ENCODE measurements at places on chromosomes 12 and 14.

DNA sequence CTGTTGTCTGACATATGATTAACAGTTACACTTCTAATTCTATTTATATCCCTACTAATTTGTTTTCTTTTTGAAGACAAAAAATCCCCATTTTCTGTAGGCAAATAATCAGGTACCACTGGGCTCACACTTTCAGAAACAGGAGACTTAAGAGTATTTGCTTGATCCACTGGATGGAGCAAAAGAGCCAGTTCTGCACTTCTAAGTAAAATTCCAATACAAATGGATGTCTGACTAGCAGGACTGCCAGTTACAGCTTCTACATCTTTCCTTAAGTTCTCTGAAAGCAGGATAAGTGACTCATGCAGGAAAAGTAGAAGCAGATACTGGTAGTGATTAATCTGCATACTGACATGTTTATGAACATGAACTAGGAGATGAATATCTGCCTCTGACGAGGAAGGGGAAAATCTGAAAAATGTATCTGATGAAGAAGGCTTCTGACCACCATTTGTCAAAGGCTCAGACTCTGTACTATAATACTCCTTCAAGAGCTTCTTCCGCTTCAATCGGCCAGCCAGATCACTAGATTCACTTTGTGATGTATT, 73.8 kb upstream of the ANKS1B start:
- DNase-seq, result no peak

DNA sequence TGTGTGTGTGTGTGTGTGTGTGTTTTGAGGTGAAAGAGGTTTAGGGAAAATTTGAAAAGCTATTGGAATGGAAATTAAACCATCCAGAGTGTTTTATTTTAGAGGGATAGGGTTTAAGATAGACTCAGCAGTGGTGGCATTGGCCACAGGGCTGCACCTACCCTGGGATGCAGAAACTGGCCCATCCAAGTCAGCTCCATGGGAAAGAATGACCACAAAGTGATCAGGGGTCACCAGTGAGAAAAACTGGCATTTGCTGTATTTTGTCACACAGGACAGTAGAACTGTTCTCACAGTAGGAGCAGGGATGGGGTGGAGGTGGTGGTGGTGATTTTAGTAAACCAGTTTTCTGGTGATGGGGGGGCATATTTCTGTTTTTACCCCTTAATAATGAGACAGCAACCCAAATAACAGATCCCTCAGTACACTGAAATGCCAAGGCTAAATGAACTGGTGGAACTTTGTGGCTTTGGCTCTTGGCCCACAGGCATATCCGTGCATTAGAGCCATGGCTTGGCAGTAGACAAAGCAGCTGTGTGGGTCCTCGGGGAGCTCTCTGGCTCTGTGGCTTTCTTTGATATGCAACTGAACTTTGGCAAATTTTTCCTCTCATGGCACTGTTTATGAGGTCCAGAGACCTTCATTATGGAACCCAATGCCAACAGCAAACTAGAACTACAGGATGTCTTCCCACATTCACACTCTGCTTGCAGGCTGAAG, 348.3 kb downstream of the ZFP36L1 start:
- DNase-seq, result no peak

DNA sequence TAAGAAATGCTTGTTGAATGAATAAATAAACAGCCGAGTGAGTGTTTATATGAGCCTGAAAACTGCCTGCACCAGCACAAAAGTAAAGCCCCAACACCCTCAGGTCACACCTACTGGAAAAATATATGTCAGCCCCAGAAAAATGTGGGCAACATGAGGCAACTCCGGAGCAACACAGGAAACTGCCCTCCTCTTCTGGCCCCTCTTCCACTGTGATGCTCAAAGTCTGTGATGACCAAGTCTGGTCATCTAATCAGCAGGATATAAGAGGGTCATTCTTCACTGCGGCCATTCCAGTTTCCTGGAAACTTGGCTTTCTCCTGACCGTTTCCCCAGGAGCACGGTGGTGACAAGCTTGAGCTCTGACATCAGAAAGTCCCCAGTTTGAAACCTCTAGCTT, 159.6 kb upstream of the PZP start:
- DNase-seq, result no peak

DNA sequence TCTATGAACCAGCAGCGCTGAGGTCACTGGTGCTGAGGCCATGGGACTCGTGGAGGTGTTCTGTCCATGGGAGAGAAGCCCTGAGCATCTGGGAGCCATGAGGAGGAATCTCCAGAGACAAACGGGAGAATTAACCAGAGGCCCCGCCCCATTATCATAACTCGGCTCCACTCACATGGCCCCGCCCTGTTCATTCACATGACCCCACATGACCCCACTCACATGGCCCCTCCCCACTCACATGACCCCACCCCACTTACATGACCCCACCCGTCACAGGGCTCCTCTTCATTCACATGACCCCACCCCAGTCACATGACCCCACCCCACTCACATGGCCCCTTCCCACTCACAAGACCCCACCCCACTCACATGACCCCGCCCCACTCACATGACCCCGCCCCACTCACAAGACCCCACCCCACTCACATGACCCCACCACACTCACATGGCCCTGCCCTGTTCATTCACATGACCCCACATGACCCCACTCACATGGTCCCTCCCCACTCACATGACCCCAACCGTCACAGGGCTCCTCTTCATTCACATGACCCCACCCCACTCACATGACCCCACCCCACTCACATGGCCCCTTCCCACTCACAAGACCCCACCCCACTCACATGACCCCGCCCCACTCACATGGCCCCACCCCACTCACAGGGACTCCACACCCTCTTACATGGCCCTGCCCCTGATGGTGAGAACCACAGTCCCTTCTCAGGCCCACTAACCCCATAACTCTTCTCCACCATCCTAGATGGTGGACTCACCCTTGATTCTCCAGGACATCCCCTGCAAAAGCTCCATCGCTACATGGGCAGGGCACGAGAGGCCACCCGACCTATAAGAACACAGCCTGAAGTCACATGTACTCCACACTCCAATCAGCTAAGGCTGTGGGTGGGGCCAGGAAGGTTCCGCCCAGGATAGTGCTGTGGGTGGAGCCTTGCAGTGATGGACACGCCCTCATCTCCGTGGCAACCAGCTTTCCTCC, 151.1 kb upstream of the SFSWAP start:
- no peak for DNase-seq

DNA sequence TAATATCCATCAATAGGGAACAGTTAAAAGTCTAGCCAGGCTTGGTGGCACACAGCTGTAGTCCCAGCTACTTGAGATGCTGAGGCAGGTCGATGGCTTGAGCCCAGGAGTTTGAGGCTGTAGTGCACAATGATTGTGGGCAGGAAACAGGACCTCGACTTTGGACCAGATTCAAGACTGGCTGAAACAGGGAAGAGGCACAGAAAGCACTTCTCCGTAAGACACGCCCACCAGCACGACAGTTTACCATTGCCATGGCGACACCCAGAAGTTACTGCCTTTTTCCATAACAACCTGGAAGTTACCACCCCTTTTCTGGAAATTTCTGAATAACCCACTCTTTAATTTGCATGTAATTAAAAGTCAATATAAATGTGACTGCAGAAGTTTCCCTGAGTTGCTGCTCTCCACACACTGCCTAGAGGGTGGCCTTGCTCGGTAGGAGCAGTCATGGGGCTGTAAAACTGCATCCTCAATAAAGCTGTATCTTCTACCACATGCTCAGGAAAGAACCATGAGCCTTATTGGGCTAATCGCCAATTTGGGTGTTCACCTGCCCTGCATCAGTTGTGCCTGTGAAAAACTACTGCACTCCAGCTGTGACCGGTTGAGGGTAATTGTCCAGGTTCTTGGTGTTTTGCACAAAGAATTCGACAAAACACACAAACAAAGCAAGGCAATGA, 4.6 kb upstream of the LRRC23 start:
- no peak for DNase-seq

DNA sequence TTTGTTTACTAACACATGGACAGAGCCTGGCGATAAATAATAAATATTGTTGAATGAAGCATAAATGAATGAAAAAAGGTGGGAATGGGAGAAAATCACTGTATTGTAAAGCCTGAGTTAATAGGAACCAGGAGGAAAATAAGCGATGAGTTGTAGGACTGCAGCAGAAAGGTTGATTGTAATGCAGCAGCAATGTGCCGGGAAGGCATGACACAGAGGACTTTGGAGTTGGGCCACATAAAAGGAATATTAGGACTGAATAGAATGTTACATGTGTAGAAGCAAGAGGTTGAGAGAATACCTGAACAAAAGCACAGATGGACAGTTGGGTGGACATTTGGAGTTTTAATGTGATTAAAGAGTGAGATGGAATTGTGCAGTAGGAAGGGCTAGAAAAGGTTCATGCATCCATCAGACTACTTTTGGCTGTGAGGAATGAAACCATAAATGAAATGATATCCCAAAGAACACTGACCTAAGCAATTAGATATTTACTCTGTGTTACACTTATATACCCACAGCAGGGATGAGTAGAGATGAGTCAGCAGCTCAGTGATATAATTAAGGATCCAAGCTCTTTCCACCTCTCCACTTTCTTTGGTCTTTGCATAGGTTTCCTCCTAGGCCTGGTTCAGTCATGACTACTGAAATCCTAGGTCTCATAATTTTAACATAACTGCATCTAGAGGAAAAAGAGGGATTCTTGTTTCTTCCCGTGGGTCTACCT, 55.4 kb downstream of the CCER1 start:
- no peak for DNase-seq

- no peak for DNase-seq
Measured at GRCh38 chr12:120413901-120414695, 23.8 kb upstream of the COX6A1 start.

DNA sequence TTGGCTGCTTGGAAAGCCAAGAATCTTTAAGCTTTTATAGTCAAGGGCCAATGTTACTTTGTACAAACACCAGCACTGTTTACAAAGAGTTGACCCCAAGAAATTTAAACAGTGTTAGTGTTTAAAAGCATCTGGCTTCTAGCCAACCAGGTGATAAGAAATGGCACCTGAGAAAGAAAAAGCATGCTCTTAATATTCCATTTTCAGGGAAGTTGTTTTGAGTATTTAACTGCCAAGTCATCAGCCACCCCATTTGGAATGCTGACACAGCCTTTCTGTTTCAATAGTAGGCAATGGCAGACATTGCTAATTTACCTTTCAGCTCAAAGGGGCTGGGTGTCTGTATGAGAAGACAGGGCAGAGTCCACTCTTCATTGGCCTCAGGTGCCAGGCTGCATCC, 3.7 kb upstream of the SLC35F4 start:
- no peak for DNase-seq

GRCh38 chr12:80708259-80708974, 983 bp downstream of the MYF6 start:
- DNase-seq, result no peak

GRCh38 chr12:66552716-66553115, 126.2 kb downstream of the GRIP1 start:
- no peak for DNase-seq

DNA sequence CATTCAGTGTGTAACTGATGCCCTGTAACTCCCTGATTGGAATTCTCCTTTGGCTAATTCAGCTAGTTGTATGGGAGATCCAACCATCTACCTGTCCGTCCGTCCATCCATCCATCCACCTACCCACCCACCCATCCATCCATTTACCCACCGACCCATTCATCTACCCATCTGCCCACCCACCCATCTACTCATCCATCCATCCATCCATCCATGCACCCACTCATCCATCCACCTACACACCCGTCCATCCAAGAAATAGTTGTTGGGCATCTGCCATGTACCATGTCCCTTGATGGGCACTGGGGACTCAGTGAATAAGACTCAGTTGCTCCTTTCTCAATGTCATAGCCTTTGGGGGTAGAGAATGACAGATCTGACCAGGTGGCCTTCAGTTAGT, 48.1 kb downstream of the CCDC92 start:
- no peak for DNase-seq

- no peak for DNase-seq
Measured at GRCh38 chr14:104724981-104725771, 1.1 kb downstream of the ADSS1 start.

DNA sequence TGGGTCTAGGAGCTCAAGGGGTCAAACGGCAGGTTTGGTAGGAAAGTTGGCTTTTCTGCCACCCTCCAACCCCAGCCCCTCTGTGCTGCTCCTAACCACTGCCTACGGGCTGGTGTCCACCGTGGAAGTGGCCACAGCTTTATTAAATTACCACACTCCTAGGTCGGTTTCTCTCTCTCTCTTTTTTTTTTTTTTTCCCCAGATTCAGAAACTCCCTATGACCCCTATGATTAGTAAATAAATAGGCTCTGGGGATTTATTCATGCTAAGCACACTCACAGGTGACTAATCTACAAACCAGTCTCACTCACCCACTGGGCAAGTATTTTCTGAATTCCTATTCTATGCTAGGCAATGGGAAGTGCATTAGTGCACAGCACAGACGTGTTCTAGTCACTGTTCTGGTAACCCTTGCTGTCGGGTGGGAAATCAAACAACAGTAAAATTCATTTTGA, 8.7 kb upstream of the DDX47 start:
- no peak for DNase-seq

- no peak for DNase-seq
Measured at GRCh38 chr12:11812586-11813437, 163.3 kb downstream of the ETV6 start.

DNA sequence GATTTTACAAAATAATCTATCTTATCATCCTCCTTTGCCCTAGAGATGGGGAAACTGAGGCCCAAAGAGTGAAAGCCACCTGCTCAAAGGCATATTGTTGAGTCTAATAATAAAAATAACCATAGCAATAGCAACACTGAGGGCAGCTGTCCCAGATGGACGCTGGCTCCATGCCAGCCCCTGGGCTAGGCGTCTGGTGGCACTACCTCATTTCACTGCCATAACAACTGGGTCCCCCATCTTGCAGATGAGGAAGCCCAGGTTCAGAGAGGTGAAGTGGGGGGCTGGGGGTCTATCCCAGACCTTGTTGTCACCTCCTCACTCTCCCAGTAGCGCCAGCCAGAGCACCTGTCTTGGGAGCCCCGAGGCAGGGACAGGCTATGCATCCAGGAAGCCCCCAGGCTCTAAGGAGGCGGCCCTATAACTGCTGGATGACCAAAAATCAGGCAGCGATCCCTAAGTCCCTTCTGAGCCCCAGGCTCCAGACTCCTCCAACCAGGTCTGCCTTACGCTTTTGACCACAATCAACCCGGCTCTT, 12.8 kb downstream of the BDKRB2 start:
- DNase-seq, result no peak

DNA sequence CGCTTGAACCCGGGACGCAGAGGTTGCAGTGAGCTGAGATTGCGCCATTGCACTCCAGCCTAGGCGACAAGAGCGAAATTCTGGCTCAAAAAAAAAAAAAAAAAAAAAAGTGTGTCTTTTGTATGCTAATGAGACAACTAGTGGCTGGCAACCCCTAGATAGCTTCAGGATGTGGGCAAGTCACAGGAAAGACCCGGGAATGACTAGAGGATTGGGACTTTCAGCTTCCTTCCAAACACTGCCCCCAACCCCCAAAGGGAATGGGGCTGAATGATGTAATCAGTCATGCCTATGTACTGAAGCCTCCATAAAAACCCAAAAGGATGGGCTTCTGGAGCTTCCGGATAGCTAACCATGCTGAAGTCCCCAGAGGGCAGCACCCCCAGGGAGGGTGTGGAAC, 28.6 kb downstream of the USP44 start:
- DNase-seq, result no peak

All from stimulated activated CD8-positive, alpha-beta memory T cell treated with anti-CD3 and anti-CD28 coated beads, Interleukin-2, amount 100 ng/mL, for 1 hour (primary cell).